ENCODE measurements at places on chromosomes 4 and X.

- DNase-seq = peak; percentile 21
Observed at GRCh38 chr4:47538111-47538824, 53.2 kb downstream of the ATP10D start.

DNA sequence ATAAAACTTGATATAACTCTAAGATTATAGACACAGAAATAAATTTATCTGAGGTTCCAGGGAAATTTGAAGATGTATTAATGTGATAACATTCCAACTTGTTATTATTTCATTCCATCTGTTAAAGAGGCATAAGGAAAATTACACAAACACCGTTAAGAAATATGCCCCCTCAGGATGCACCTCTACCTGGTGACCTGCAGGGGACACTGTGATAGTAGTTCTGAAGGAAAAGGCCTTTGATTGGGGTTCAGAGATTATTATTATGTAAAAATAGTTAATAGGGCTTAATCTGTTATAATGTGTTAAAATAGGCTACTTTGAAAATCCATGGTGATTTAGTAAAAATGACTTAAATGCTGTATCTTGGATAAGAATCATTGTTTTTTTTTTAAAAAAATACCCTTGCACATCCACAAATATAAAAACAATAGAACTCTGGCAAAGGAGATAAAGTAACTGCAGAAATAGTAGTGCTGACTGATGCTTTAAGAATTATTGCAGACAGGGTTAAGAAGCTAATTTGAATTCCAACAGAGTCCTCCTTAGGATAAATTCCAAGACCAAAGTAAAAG, 6.1 kb upstream of the ABRAXAS1 start:
- DNase-seq = peak; percentile 62

GRCh38 chr4:53365121-53365485, 758 bp downstream of the SCFD2 start:
- DNase-seq = peak; percentile 59

GRCh38 chr4:165461159-165461821, 82.5 kb downstream of the CPE start:
- DNase-seq = peak; percentile 85

DNA sequence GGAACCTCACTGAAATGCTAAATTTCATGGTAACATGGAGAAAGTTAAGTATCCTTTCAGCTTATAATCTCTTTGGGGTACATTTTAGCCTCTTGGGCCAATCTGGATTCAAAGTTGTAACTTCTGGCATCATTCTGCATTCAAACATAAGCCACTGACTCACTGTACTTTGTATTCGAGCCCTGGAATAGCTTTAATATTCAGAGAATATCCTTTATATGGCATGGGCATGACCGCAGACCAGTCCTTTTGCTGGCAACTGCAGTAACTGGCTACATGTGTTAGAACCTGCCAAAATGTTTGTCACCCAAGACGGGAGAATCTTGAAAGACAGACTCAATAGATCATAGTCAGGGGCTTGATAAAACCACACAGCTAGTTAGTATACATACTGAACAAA, 3.3 kb downstream of the GASK1B start:
- peak; percentile 52 for DNase-seq

DNA sequence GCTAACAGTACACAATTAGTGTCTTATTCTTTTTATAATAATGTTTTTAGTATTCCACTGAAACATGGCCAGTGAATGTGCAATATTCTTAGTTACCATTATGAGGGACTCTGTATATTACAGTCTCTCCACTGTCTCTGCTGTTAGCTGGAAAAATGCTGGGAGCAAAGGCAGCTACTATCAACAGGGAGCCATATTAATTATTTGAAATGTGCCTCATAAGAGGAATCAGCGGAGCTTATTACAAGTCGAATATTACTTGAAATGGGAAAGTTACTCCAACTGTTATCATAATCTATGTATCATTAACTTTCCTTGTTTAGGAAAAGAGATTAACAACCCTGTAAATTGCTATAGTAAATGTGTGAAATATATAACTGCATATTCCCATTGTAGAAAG, 612.0 kb downstream of the ADGRL3 start:
- no peak for DNase-seq

DNA sequence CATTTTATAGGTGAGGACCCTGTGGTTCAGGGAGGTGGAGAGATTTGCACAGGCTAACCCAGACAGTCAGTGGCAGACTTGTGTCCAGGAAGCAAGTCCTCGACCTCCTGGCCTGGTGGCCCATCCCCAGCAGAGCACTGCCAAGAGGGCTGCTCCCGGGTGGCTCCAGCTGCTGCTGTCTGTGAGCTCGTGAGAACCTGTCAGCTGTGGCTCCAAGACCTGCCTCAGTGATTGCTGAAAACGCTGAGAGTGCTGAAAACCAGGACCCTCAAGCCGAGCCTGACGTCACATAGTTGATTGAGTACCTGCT, 74.2 kb downstream of the RTL9 start:
- no peak for DNase-seq

GRCh38 chrX:48507246-48507645, 1.5 kb upstream of the PORCN start:
- no peak for DNase-seq

- no peak for DNase-seq
Observed at GRCh38 chr4:65654976-65655375, 15.3 kb downstream of the EPHA5 start.

- peak; percentile 26 for DNase-seq
Observed at GRCh38 chr4:98232202-98232601, 29.0 kb upstream of the RAP1GDS1 start.

- DNase-seq = no peak
Observed at GRCh38 chr4:125676156-125676555, 361.4 kb downstream of the FAT4 start.

- DNase-seq = no peak
Observed at GRCh38 chr4:113043591-113043990, 5.9 kb upstream of the ANK2 start.

DNA sequence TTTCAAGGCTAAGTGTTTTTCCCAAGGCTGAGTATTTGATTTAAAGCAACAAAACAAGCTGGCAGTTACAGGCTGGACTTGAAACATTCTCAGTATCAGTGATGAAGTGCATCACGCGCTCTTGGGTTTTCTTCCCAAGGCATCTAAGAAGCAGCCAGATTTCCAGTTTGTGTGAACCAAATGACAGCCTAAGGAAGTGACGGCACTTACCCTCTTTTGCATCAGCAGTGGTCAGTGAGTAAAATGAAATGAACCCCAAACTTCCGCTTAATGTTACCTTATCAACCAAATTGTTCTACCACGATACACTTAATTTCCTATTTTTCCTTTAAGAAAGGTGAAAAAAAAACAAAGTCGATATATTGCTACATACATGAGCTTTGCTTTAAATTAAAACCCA, 15.8 kb upstream of the GYPE start:
- no peak for DNase-seq

GRCh38 chr4:104942990-104943743, 203.5 kb upstream of the TET2 start:
- DNase-seq = no peak

- peak; percentile 72 for DNase-seq
Observed at GRCh38 chr4:73730292-73730691, 10.1 kb upstream of the CXCL8 start.

GRCh38 chrX:137916090-137916746, 350.3 kb downstream of the ZIC3 start:
- no peak for DNase-seq

GRCh38 chr4:72531768-72532290, 37.2 kb downstream of the ADAMTS3 start:
- DNase-seq = no peak

DNA sequence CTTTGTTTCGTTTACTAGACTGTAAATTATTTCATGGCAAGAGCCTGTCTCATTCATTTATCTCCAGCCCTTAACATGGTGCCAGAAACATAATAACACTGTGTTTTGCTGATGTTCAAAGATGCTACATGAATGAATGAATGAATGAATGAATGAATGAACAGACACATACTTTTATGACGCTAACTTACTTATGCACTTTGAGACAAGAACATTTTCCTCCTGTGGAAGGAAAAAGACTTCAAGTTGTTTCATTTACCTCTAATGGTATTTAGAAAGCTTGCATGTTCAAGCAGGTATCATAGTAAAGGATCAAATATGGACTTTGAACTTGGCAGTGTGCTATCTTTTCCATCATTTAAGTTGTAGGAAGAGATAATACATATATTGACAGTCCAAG, 131.6 kb downstream of the GLRA2 start:
- no peak for DNase-seq

All from GM23248 (cell line).